ENCODE measurements at places on chromosomes 1 and 21.

DNA sequence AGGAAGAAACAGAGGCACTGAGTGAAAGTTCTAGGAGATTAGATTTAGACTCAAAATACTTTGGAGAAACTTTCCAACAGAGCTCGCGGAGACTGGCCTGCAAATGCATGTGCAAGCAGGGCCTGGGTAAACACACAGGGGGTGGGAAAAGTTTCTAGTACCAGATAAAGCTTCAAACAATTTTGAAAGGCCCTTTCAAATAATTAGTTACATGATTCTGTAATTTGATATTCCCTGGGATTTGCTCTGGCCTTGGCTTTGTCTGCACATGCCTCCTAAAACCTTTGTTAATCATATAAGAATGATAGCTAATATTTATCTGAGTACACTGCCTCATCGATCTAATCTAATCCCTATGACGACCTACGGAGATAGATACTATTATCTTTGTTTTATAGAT, 31.3 kb downstream of the VTCN1 start:
- no peak for DNase-seq

- no peak for DNase-seq
Measured at GRCh38 chr1:154880671-154881070, 10.6 kb upstream of the KCNN3 start.

DNA sequence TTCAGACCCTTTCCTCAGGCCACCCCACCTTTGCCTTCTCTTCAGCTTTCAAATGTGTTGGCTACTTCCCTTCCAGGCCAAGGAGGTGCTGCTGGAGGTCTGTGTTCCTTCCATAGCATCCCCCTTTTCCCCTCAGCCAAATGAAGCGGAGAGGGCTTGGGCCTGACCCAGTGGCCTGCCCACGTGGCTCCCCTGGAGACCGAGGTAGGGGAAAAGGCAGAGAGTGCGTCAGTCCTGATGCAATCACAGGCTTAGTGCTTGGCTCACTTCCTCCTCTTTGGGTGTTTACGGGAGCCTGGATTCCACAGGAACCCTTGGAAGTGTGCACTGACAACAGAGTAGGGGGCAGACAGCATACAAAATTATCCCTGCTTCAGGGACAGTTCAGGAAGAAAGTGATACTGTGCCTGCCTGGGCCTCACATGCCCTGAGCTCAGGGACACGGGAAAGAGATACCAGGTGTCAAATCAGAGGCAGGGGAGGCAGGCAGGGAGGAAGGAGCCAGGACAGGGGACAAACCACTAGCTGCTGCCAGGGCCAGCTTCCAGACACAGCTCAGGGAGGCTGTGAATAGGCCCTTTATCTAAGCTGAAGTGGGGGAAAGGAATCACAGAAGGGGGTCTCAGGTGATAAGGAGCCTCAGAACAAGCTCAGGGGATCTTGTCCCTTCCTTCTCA, 16.6 kb upstream of the PTP4A2 start:
- DNase-seq: peak; percentile 95

DNA sequence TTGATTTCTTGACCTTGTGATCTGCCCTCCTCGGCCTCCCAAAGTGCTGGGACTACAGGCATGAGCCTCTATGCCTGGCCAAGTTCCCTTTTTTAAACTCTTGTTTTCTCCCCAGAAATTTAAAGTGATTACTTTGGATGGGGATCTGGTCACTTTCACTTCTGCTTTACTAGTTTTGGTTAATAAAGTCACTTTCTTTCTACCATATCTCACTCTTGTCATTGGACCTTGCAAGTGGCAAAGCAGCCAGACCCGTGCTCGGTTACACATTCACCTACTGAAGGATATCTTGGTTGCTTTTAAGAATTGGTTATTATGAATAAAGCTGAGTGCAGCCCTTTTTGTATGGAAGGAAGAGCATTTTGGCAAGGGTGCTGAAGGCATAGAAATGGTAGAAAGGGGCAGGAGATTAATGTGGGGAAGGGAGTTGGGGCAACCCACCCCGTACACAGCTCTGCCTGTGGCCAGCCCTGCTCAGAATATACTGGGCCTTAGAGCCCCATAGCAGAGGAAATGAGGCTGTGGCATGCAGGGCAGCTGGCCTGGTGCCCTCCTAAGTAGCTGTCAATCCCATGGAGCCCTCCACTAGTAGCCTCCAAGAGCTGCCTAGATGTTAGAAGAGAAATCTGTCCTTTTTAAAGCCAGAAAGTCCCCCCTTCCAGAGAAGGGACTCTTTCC, 40.7 kb downstream of the CD2 start:
- DNase-seq: no peak

DNA sequence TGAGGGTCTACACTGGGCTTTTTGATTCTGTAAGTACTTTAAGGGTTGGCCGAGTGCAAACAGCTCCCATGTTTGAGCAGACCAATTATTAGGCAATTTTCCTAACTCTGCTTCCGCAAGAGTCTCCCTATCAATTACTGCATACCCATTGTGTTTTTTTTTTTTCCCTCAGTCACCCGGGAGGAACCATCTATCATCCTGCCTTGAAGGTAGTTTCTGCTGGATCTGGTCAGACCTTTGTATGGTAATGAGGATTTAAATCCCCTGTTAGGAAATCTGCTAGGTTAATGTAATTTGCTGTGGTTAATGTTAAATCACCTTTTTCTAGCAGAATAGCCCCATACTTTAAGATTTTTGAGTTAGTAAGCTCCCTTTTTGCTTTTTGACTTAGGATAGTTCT, 40.8 kb upstream of the WARS2 start:
- no peak for DNase-seq

DNA sequence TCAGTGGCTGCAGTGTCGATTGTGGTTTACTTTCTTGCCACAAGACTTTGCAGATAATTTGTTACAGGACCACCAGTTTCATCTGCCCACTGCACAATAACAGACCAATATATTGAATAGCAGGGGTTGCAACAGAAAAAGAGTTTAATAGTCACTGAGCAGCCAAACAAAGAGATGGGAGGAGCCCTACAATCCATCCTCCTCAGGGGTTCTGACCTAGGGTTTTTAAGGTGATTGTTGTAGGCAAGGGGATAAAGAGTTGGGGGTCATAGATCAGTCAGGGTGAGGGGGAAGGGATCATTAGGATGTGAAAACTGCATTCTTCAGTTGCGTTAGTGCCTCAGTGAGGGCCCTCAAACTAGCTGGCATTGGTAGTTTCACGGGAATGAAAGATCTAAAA, 110.7 kb upstream of the OLFM3 start:
- no peak for DNase-seq

- no peak for DNase-seq
Measured at GRCh38 chr1:232457595-232457994, 172.3 kb downstream of the SIPA1L2 start.

DNA sequence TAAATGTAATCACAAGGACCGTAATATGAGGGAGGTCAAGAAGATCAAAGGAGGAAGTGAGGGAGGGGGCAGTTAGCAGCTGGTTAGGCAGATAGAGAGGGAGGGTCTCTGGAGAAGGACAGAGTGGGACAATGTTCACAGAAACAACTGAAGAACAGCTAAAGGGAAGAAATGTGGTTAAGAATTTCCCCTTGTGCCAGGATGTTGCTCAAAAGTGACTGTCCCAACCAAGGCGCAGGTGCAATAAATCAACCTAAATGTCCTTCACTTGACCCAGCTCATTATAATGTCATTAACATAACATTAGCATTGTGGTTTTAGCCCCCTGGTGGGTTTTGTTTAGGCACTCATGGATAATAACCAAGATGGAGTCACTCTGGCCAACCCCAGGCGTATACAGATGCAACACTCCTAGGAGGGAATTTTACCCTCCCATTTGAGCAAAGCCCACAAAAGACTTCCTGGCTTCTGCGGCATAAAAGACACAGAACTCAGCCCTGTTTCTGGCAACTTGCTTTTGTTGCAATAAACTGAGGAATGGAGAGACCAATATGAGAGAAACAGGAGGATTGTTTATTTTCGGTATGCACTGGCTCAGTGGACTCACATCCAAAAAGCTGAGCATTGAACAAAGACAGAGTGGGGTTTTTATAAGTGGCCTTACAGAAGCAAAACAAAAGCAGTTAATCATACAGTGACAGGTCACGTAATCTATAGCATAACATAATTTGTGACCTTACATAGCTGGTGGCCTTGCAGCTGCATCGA, 7.3 kb upstream of the CA6 start:
- DNase-seq: no peak

GRCh38 chr1:180415985-180416633, 86.3 kb downstream of the ACBD6 start:
- peak; percentile 7 for DNase-seq

DNA sequence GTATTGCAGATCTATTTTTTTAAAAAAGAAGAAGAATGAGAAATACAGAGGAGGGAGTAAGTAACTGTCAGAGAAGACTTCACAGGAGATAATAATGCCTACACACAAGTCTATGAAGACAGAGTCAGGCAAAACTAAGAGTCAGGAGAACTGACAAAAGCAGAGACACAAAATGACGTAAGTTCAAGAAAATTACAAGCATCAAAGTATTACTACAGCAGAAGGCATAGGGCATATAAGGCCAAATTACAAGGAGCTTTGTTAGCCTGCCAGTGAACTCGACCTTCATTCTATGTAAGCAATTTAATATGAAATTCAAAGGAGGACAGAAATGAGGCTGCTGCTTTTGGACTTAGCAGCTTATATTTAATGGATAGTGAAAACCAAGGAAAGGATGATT, 23.7 kb downstream of the FAF1 start:
- no peak for DNase-seq

GRCh38 chr1:9882296-9882944, 27.6 kb downstream of the CTNNBIP1 start:
- no peak for DNase-seq

- no peak for DNase-seq
Measured at GRCh38 chr1:172393354-172393753, 27.1 kb upstream of the C1orf105 start.

GRCh38 chr1:19123837-19124236, 86.2 kb downstream of the UBR4 start:
- DNase-seq: no peak

- DNase-seq: no peak
Measured at GRCh38 chr1:205056188-205056611, 13.2 kb downstream of the CNTN2 start.

- DNase-seq: no peak
Measured at GRCh38 chr1:150165622-150166612, 16.2 kb downstream of the PLEKHO1 start.

- no peak for DNase-seq
Measured at GRCh38 chr1:51572365-51572764, 44.5 kb upstream of the OSBPL9 start.

DNA sequence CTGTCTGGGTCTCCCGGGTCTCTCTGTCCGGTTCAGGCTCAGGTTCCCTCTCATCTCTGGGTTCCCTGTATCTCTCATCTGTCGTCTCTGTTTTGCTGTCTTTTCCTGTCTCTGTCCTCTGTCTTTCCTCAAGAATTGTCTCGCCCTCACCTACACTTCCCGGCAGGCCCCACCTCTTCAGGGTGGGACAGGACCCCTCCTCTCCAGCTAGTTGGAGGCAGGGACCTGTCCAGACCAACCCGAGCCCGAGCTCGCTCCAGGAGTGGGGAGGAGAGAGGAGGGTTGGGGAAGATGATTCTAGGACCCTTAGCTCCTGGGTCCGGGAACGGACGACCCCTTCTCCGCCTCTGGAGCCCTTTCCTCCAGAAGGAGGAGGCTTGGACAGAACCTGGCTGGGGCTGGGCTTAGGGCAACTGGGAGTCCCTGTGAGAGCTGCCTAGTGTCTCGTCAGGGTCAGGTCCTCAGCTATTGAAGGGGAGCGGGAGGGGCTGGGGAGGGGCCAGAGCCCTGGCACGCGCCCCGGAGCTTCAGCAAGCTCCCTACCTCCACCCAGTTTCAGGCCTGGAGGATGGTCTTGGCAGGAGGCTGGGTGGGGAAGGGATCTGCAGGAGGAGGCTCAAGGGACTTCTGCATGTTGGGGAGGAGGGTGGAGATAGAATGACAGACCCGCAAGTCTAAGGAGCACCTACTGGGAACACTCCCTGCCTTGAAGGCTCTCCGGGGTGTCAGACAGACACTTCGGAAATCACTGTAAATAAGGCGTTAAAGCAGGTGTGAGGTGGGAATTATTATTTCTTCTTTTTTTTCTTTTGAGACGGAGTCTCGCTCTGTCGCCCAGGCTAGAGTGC, 26.3 kb upstream of the EPB41 start:
- DNase-seq: no peak

GRCh38 chr21:35024513-35024912, 24.6 kb downstream of the RUNX1 start:
- DNase-seq: no peak

DNA sequence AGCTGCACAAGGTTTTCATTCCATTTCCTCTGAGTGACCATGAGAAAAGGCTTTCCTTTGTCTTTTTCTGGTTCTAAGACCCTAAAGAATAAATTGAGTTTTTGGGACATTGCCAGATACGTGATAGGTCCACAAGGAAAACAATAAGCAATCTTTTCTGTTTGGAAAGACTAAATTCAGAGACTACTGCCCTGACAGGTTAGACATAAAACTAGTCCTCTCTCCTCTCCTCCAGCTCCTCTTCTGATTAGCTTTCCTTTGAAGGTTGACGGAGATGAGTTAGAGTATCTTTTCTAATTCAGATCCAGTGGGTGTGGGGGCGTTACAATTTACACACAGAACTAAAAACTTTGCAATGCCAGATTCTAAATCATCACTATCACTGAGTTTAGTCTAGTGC, 57.8 kb upstream of the C1orf53 start:
- DNase-seq: no peak

DNA sequence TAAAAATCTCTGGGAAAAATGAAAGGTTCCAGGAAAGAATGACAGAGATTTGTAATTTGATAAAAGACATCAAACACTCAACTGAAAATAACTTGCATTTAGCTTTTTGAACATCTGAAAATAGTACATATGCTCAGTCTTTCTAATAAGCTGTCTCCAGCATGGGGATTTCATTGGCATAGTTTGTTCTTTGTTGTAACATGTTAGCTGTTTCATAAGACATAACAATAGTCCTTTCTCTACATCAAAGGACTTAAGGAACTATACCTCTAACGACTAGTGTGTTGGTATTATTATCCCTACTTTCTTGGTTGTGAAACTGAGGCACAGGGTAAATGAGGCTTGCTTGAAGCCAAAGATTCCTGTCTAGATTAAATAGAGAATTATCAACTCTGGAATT, 22.0 kb downstream of the EIF2B3 start:
- no peak for DNase-seq

- no peak for DNase-seq
Measured at GRCh38 chr1:182809414-182809957, 19.9 kb downstream of the NPL start.

DNA sequence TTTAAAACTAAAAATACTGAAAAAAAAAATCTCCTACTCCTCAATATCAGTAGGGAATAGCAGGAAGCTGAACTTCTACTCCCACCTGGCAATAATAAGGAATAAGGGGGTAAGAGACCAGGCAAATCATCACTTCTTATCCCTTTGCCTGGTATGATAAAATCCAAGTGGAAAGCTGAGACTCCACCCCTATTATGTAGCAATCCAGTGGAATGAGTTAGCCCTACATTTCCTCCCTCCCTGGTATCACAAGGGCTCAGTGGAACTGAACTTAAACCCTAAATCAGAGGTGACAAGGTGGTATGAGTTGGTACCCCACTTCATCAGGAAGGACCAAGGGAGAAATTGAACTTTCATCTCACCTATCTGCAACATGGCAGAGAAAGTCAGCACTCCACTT, 25.7 kb downstream of the TRIM33 start:
- DNase-seq: no peak

Data from GM04504 (cell line).